Activated CD4-positive, alpha-beta memory T cell treated with anti-CD3 and anti-CD28 coated beads for 36 hours (primary cell): ENCODE measurements at places on chromosomes 5 and 9. TPM values are rescaled to one million over a fixed set of nuclear protein-coding genes. Genes with fewer than 3 reads are reported as not detected.

TMEM252 gene
- total RNA-seq = not detected

MARCHF3 gene
- total RNA-seq = 4.4 TPM

CDC23 gene
- total RNA-seq = 33.4 TPM

RNF224 gene
- not detected for total RNA-seq

SPINK6 gene
- not detected for total RNA-seq

SPINK7 gene
- not detected for total RNA-seq

SPATA6L gene
- total RNA-seq = 0.48 TPM

COL27A1 gene
- total RNA-seq = 4.1 TPM

ISCA1 gene
- total RNA-seq = 21.4 TPM

GRCh38 chr5:96247097-96247701 lies 185.8 kb downstream of the PCSK1 start:
- no peak for DNase-seq
- no peak overlapping the region for H3K4me3 ChIP-seq
- no peaks in the 10 kb centered on the region for H3K36me3 ChIP-seq

GRCh38 chr9:90517103-90517502 lies 125.5 kb downstream of the DIRAS2 start:
- H3K36me3 ChIP-seq = no peaks in the 10 kb centered on the region
- no peak overlapping the region for H3K4me3 ChIP-seq
- peaks cover 7% of the 10 kb centered on the region for H3K27me3 ChIP-seq
- H3K27ac ChIP-seq = no peak overlapping the region
- no peak for DNase-seq
- H3K4me1 ChIP-seq = no peaks in the 10 kb centered on the region

DNA sequence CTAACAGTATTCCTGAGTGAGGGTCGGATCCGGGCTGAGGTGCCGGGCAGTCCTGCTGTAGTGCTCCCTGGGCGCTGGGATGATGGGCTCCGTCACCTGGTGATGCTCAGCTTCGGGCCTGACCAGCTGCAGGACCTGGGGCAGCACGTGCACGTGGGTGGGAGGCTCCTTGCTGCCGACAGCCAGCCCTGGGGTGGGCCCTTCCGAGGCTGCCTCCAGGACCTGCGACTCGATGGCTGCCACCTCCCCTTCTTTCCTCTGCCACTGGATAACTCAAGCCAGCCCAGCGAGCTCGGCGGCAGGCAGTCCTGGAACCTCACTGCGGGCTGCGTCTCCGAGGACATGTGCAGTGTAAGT lies 15.2 kb downstream of the CRB2 start:
- H3K27me3 ChIP-seq = peaks cover 41% of the 10 kb centered on the region
- no peak for DNase-seq

GRCh38 chr5:172642486-172642885 lies 1.4 kb downstream of the NEURL1B start:
- no peak for DNase-seq
- H3K27me3 ChIP-seq = peaks cover 33% of the 10 kb centered on the region
- H3K27ac ChIP-seq = no peak overlapping the region
- H3K36me3 ChIP-seq = no peaks in the 10 kb centered on the region
- no peak overlapping the region for H3K4me3 ChIP-seq

DNA sequence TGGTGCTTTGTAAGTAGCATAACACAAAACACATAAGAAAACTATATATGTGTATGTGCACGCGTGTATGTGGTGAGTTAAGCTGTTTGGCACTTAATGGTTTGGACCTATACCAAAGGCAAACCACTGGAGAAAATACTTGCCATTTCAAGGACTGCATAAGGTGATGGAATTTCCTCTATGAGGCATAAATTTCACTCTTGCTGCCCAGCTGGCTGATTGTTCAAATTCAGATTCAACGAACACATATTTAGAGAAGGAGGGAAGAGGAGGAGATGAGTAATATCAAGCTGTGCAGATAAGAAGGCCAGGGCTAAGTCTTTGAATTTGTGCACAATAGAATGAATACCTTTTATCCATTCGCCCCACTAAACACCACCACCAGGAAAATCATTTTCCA lies 470.6 kb upstream of the MPDZ start:
- no peak overlapping the region for H3K4me3 ChIP-seq
- H3K36me3 ChIP-seq = no peaks in the 10 kb centered on the region
- H3K4me1 ChIP-seq = no peaks in the 10 kb centered on the region
- H3K27ac ChIP-seq = no peak overlapping the region
- no peak for DNase-seq
- H3K27me3 ChIP-seq = no peaks in the 10 kb centered on the region

GRCh38 chr5:132466433-132467286 lies 23.9 kb downstream of the IRF1 start:
- peak overlapping the region; percentile 68 for H3K4me3 ChIP-seq
- DNase-seq = peak; percentile 85
- H3K27me3 ChIP-seq = no peaks in the 10 kb centered on the region
- peaks cover 86% of the 10 kb centered on the region for H3K4me1 ChIP-seq

DNA sequence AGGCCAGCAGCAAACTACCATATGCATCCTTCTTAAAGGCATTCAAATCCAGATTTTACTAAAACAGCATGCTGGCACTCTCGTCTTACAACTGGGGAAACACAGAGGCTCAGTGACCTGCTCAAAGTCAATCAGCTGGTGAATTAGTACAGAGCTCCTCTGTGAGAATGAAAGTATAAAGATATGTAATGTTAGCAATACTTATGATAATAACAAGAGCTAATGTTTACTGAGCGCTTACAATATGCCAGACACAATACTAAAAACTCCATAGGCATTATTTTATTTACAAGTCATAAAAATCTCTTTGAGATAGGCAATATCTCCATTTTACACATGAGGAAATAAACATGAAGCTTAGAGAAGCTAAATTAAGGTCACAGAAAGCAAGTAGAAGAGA lies 28.6 kb downstream of the FKBP15 start:
- no peaks in the 10 kb centered on the region for H3K4me1 ChIP-seq
- peaks cover 39% of the 10 kb centered on the region for H3K36me3 ChIP-seq
- no peak overlapping the region for H3K27ac ChIP-seq
- no peaks in the 10 kb centered on the region for H3K27me3 ChIP-seq

DNA sequence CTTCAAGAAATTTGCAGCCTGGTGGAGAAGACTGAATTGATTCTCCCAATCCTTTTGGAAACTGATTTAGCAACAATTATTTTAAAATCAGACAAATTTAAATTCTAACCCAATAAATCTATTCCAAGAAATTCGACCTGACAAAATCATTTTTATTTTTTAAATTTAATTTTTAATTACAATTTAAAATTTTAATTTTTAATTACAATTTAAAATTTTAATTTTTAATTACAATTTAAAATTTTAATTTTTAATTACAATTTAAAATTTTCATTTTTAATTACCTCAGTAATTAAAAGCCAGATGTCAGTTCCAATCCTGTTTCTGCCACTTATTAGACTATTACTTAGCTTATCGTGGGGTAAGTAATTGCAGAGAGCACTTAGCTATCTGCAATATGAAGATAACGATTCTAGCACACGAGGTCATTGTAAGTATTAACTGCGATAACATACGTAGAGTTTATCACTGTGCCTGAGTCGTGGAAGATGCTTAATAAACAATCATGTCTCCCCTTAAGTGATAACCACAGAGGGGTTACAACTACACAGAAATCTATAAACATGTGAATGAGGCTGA lies 346.4 kb upstream of the SLC24A2 start:
- no peaks in the 10 kb centered on the region for H3K4me1 ChIP-seq
- no peak overlapping the region for H3K27ac ChIP-seq
- no peak overlapping the region for H3K4me3 ChIP-seq
- no peak for DNase-seq
- H3K27me3 ChIP-seq = no peaks in the 10 kb centered on the region

DNA sequence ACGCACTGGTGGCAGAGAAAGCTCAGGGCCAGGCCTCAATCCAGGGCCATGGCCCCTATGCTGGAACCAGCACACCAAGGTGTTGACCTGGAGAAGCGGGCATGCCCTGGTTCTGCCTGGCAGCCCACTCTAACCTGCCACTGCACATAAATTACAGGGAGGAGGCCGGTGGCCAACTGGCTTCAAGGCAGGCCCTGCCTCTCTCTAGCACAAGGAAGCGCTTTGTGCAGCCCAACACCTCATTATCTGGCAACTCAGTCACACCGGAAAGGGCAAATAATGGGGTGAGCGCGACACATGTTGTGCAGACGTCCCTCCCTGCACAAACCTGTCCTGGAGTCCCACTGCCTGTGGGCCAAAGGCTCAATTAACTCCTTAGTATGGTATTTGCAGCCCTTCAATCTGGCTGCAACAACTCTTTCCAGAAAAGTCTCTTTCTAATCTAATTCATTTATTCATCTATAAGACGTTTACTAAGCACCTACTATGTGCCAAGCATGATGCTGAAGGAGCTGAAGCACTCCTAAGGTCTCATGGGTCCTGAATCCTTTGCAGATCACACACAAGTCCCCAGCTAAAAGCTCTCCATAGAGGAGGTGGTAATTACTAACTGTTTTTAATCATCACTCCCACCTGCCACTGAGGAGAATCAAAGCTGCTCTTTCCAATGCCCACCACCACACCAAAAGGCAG lies 24.9 kb downstream of the SHB start:
- no peak overlapping the region for H3K27ac ChIP-seq
- H3K4me3 ChIP-seq = no peak overlapping the region
- DNase-seq = no peak
- no peaks in the 10 kb centered on the region for H3K36me3 ChIP-seq
- H3K27me3 ChIP-seq = no peaks in the 10 kb centered on the region

DNA sequence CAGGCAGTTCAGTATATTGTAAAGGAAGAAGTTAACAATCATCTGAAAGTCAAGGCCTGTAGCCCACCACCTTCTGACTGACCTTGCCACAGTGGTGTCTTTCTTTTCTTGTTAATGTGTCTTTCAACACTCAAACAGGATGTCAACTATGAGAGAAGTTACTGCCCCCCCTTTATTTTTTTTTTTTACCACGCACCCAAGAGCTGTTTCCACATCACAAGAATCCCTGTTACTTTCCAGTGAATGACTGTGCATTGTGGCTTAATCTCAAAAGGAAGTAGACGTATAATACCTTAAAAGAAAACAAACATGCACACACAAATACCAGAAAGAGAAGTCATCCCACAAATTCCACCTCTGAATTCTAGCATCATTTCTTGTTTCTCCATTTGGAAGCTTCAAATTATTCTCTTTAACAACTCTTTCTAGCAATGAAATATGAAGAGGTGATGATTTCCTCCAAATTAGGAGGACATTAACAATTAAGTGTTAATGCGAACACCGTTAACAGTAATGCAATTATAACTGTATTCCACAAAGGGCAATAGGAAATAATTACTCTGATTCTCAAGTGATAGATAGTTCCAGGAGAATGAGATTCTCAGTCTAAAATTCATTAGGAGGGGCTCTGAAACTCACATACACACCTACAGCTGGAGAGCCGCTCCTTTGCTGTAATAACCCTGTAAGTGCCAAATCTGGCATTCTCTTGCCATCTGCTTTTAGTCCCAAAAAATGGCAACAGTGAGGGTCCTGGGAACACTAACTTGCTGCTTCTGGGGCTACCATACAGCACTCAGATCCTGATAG lies 201.0 kb downstream of the EFNA5 start:
- no peak overlapping the region for H3K27ac ChIP-seq
- H3K36me3 ChIP-seq = no peaks in the 10 kb centered on the region
- H3K27me3 ChIP-seq = peaks cover 2% of the 10 kb centered on the region

DNA sequence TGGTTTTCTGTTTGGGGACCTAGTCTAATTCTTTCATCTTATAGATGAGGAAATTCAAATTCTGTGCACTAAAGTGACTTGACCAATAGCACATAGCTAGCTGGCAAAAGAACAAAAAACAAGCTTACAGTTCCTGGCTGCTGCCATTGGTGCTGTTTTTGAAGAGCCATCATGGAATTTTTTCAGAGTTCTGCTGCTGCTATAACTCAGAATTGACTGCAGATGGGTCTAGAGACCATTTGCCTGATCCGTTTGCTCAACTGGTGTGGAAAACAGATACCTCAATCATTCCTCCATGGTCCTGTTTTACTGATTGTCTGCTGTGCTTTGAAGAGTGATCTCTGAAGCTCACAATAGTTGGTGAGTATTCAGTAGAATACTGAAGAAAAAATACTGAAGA lies 15.2 kb downstream of the FBXL7 start:
- no peak overlapping the region for H3K4me3 ChIP-seq
- no peak overlapping the region for H3K27ac ChIP-seq
- no peaks in the 10 kb centered on the region for H3K4me1 ChIP-seq
- no peaks in the 10 kb centered on the region for H3K27me3 ChIP-seq

GRCh38 chr5:91183743-91184142 lies 199.4 kb downstream of the ARRDC3 start:
- H3K36me3 ChIP-seq = no peaks in the 10 kb centered on the region
- H3K4me1 ChIP-seq = peaks cover 5% of the 10 kb centered on the region
- no peak overlapping the region for H3K4me3 ChIP-seq

GRCh38 chr9:14277761-14278160 lies 36.2 kb downstream of the NFIB start:
- no peaks in the 10 kb centered on the region for H3K36me3 ChIP-seq
- H3K4me1 ChIP-seq = peaks cover 3% of the 10 kb centered on the region
- DNase-seq = no peak
- H3K27me3 ChIP-seq = peaks cover 16% of the 10 kb centered on the region
- H3K27ac ChIP-seq = no peak overlapping the region
- H3K4me3 ChIP-seq = no peak overlapping the region

- H3K36me3 ChIP-seq = no peaks in the 10 kb centered on the region
- peaks cover 11% of the 10 kb centered on the region for H3K27me3 ChIP-seq
- H3K4me1 ChIP-seq = no peaks in the 10 kb centered on the region
- no peak for DNase-seq
Measured at GRCh38 chr5:160619381-160619780, 197.7 kb downstream of the PTTG1 start.

DNA sequence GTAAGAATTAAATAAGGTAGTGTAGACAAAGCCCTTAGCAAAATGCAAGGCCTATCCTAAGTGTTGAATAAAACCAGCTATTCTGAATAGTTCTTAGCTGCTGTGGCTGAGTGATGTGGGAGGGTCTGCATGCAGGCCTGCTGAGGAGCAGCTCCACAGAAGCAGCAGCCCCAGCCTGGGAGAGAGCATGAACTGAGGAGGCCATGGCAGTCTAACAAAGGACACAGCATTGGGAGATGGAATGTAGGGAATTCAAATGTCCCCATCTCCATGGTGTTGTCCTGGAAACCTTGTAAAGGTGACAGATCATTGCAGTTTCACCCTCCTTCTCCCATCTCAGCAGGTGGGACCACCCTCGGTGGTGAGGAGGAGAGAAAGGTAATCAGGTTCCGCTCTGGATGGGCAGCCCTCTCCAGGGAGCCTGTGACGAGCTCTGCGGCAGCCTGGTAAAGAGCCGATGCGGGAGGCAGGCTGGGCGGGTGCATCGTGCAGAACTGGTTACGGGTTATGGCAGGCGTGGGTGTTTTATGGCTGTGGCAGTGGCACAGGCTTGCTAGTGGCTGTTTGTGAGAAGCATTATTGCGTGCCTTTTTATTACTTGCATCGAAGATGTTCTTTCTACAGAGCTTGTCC lies 199.9 kb upstream of the GLRA1 start:
- no peak overlapping the region for H3K27ac ChIP-seq
- H3K36me3 ChIP-seq = no peaks in the 10 kb centered on the region
- no peaks in the 10 kb centered on the region for H3K4me1 ChIP-seq
- DNase-seq = no peak
- H3K4me3 ChIP-seq = no peak overlapping the region
- no peaks in the 10 kb centered on the region for H3K27me3 ChIP-seq

- H3K4me3 ChIP-seq = peak overlapping the region; percentile 91
- no peaks in the 10 kb centered on the region for H3K27me3 ChIP-seq
- peaks cover 42% of the 10 kb centered on the region for H3K4me1 ChIP-seq
- H3K27ac ChIP-seq = peak overlapping the region; percentile 83
- peak; percentile 55 for DNase-seq
Measured at GRCh38 chr9:33264003-33264472, 470 bp downstream of the BAG1 start.
